Islet precursor cell (in vitro differentiated cells): ENCODE measurements at places on chromosomes 12 and 14.
A peak's percentile ranks its signal among the peaks of the same experiment; 100 is the strongest.

- DNase-seq = no peak
Measured at GRCh38 chr12:3885277-3886094, 12.3 kb upstream of the PARP11 start.

GRCh38 chr12:39643052-39643451, 23.4 kb upstream of the ABCD2 start:
- DNase-seq = no peak

DNA sequence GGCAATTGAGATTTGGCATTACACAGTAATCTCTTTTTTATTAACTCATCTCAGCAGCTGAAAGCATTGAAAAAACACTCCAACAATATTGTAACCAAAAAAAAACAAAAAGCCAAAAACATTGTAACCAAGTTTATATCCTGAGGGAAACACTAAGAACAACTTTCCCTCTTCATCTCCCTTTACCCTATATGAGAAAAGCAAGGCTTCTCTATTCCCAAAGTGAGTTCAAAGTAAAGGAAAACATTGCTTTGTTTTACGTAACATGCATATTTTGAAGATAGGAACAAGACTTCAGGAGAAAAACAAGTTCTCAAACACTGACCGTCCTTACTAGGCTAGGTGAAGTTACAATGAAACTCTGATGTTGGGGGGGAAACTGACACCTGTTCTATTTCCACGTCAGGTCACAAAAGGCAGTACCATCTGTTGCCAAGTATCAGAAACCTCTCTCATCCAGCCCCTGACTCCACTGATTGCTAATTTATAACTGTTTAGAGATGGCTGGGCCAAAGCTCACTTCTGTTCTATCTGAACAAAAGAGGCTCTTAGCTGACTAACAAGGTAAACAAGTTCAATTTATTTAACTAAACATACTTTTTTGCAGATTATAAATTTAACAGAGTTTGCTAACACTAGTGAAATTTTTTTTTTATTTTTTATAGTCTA, 67.9 kb upstream of the PLXNC1 start:
- DNase-seq = no peak

GRCh38 chr14:90354551-90355298, 23.0 kb upstream of the NRDE2 start:
- peak; percentile 58 for DNase-seq

- DNase-seq = peak; percentile 88
Measured at GRCh38 chr14:20662968-20663732, 21.2 kb upstream of the RNASE4 start.

DNA sequence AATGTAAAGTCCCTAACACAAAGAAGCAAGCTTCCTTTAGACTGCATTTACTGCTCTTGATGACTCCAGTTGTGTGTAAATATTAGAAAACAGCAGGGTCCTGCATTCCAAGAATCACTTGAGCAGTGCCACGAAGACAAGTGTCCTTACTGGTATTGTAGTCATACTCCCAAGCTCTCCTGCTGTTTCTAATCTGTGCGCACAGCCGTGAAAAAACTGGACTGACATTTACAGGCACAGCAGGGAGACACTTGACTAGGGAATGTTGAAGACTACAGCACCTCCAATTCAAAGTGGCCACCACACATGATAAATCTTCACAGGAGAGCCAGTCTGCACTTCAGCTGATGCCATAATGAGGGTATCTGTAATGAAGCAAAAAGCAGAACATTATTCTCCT, 91.4 kb downstream of the VRK1 start:
- no peak for DNase-seq

GRCh38 chr12:95626854-95627253, 75.6 kb upstream of the USP44 start:
- DNase-seq = no peak
